ENCODE measurements at places on chromosomes 4 and X.

- no peak for DNase-seq
Measured at GRCh38 chrX:130857207-130857606, 45.8 kb downstream of the ENOX2 start.

- no peak for DNase-seq
Measured at GRCh38 chr4:145340071-145340675, 141.5 kb upstream of the SMAD1 start.

- no peak for DNase-seq
Measured at GRCh38 chrX:104695593-104695992, 129.6 kb downstream of the IL1RAPL2 start.

GRCh38 chr4:105714071-105714521 is 5.5 kb downstream of the GSTCD start:
- DNase-seq, result no peak

DNA sequence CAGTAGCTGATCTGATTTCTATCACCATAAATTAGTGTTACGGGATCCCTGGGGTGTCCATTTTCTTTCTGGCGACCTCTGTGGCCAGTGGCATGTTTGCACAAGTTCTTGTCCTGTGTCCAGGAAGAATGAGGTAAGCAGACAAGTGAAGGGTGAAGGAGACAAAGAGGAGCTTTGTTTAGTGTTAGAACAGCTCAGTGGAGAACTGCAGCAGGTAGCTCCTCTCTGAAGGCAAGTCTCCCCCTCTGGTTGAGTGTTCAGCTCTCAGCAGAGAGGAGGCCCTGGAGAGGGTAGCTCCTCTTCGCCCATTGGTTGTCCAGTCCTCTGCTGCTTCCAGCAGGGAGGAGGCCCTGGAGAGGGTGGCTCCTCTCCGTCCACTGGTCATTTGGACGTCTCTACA is 47.2 kb downstream of the DMP1 start:
- DNase-seq, result no peak

- DNase-seq, result no peak
Measured at GRCh38 chrX:117895418-117895817, 221.2 kb downstream of the KLHL13 start.

DNA sequence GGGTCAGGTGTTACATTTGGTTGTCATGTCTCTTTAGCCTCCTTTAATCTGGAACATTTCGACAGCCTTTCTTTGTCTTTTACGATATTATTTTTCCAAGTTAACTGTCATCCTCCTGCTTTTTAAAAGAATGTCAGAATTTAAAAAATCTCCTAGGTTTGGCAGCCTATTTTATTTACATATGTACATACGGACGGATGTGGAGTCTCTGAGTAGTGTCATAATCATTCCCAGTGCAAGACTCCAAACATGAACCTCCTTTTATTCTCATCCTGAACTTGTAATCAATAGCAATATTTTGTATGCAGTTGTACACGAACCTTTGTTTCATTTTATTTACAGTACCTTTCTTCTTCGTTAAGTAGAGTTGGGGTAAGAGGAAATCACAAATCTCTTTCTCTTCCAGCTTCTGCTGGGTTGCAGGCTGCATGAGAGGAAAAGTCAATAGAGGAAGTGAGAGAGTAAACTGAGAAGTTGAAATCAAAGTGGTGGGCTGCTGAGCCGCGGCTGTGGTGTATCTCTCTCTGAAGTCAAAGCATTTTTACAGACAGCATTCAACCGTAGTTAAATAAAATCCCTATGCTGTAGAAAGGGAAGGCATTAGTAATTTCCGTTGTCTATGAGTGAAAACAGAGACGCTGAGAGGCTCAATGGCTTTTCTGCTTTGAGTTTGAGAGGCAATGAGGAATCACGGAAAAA is 53.9 kb upstream of the RPS6KA3 start:
- no peak for DNase-seq

DNA sequence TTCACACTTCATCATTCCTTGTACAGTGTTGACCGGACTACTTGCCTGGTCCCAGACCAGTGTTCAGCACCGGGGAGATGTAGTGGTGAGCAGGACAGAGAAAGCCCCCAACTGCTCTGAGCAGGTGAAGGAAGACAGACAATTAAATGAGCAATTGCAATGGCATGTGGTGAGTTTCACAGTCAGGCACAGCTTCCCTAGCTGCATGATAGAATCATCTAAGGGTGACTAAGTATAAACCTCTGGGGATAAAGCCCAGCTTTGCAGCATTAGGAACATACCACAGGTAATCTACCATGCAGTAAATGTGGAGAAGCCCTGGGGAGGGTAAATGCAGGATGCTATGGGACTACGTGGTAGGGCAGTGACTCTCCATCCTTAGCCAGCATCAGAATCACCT is 47.8 kb downstream of the TMA16 start:
- DNase-seq, result peak; percentile 40

GRCh38 chrX:123993326-123993725 is 31.8 kb downstream of the STAG2 start:
- DNase-seq, result peak; percentile 60

DNA sequence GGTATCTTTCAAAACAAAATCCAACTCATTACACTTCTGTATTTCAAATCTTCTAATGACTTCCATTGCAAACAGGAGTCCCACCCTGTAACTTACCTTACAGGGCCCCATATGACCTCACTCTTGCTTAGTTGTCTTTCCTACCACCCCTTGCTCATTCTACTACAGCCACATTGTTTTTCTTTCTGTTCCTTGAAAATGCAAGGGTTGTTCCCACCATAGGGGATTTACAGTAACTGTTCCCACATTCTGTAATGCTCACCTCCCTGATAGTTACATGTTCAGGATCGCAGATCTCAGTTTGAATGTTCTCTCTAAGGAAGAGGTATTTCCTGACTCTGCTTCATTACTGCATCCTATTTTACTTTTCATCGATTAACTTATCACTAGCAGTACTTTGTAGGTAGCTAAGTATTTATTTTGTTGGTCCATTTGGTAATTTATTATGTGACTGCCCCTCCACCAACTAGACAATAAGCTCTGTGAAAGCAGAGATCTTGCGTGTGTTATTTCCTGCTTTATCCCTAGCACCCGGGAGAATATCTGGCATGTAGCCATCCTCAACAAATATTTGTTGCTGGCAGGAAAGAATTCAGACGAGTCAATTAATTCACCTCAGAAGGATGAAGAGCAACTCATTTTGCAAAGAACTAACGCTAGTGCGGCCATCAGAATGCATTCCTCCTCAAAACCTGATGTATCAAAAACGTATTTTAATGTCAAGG is 21.4 kb downstream of the MAOB start:
- peak; percentile 8 for DNase-seq

DNA sequence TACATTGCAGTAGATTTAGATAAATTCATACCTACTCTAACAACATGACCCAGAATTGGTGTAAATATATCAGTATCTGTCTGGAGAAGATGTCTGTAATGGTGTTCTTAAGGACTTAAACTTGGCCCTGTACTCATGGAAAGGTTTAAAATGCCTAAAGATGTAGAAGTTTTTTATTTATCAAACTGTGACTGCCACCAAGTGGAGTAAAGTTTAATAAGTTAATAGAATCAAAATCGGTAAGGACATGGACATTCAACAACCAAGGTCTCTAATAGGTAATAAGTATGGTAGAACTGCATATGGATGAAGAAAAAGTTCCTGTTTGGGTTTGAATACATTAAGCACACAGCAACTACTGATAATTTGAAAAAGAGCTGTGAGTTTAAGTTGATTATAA is 474.0 kb upstream of the NDST3 start:
- DNase-seq, result no peak

DNA sequence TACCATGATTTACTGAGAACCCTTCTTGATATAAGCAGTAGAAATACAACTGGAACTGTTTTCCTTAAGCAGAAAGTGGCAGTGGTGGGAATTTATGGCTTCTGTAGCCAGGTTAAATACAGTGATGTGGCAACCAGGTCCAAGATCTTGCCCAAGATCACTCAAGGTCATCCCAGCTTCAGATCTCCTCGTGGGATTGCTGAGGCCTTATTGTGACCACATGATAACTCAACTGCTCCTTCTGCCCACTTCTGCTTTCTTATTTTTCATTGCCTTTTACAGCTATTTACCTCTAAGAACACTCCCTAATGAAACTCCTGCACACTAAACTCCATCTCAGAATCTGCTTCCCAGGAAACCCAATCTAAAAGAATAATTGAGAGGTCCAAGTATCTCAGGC is 12.4 kb upstream of the CYBB start:
- no peak for DNase-seq

- DNase-seq, result no peak
Measured at GRCh38 chrX:8190341-8190830, 19.3 kb upstream of the VCX2 start.

DNA sequence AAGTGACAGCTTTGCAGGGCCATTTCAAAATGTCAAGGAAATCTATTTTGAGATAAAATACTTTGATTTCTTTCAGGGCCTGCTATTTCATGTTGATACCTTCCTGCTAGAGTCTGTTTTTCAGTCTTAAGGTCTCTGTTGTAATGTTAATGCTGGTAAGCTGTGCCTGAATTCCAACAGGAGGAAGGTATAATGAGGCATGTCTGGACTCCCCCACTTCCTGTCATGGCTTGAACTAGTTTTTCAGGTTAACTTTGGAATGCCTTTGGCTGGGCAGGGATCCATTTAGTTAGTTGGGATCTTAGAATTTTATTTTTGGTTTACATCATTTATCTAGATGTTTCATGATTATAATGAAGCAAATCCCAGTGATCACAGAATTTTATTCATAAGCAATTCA is 279.0 kb downstream of the CFAP47 start:
- no peak for DNase-seq

GRCh38 chrX:51776851-51777250 is 33.6 kb downstream of the GSPT2 start:
- DNase-seq, result no peak

DNA sequence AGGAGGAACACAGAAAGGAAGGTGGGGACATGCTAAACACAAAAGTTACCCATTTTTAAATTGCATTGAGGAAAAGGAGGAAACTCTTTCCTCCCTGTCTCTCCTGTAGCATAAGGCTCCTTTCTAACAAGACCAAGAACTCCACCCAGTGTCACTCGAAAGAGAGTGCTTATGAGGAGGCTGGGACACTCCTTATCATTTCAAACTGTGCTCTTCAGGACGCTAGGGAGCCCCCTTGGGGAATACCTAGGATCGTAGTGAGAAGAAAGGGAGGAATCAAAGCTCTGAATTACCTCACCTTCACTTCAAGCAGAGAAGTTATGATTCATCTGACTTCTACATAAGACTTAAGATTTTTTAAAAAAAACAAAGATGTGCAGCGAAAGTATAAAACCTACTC is 65.5 kb downstream of the F9 start:
- DNase-seq, result no peak

DNA sequence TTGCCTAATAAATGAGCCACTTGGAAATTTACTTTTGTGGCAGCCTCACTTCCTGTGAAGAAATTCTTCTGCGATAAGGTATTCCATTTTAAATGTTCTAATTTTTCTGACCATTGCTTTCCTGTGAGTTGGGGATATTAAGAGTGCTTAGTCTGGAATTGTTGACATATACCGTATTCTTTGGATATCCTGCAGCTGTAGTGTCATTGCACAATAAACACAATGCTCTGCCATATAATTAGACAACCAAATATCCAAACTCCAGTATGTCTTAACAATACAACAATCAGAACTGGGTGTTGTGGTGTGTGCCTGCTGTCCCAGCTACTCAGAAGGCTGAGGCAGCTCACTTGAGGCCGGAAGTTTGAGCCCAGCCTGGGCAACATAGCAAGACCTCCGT is 99.4 kb downstream of the LUZP4 start:
- DNase-seq, result no peak

DNA sequence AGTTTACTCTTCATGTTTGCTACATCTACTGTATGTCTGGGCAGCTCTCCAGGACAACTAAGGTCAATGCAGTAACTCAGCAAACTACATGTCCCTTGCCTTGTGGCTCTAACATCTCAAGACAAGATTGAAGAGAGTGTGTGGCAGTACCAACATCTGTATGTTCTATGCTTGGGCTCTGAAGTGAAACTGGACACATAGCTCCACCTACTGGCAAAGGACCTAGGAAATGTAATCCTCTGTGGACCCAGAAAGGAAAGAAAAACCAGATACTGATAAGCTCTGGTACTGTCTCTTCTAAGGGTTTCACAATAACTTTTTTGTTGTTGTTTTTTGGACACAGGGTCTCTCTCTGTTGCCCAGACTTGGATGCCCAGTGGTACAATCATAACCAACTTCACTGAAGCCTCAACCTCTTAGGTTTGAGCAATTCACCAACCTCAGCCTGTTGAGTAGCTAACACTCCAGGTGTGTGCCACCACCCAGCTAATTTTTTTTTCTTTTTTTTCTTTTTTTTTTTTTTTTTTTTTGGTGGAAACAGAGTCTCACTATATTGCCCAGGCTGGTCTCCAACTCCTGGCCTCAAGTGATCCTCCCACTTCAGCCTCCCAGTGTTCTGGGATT is 64.1 kb downstream of the QDPR start:
- peak; percentile 77 for DNase-seq

DNA sequence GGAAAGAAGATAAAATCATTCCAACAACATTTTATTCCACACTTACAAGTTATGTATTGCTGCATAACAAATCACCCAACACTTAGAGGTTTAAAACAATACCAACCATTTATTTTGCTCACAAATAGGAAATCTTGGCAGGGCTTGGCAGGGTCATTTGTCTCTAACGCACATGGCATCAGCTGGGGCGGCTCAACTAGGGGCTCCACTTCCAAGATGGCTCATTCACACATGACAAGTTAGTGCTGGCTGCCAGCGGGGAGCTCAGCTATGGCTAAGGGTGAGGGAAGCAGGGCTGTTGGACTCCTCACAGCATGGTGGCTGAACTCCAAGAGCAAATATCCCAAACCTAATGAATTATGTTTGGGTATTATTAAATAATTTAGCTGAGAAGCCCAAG is 377.0 kb downstream of the ZNF674 start:
- no peak for DNase-seq

GRCh38 chrX:3124031-3124430 is 82.8 kb downstream of the ARSF start:
- DNase-seq, result peak; percentile 52

DNA sequence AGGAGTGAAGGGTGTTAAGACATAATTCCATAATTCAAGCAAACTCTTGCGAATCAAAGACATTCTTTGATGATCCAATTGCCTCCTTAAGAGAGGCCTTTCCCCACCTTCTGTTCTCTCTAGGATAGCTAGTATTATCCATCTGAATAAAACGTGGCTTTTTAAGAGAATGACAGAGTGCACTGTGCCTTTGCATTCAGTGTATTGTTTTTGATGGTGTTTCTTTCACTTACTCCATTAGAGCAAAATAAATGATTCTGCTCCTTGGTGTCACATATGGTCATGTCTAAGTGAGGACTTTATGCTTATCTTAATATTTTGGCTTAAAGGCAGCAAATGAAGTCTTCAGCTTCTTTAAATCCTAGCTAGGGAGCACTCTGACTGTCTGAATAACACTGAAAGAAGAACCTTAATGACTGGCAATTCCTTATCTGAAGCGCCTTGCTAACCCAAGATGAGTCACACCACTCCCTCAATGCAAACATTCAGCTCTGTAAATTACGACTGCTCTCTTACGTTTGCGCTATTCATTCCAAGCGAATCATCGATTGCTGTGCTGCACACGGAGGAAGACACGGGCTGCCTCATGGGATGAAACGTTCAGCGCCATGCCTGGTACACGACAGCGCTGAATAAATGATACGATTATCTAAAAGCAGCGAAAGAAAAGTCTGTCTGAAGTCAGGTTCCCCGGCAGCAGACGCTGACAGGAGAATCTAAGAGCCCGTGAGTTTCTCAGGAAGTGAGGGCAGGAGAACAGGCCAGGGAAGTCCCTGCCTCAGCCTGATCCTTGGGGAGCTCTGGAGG is 35.1 kb upstream of the GEMIN8 start:
- DNase-seq, result no peak
